Stimulated activated CD8-positive, alpha-beta memory T cell treated with anti-CD3 and anti-CD28 coated beads, Interleukin-15, amount 100 ng/mL, for 24 hours (primary cell): ENCODE measurements at places on chromosomes 2 and 18.

DNA sequence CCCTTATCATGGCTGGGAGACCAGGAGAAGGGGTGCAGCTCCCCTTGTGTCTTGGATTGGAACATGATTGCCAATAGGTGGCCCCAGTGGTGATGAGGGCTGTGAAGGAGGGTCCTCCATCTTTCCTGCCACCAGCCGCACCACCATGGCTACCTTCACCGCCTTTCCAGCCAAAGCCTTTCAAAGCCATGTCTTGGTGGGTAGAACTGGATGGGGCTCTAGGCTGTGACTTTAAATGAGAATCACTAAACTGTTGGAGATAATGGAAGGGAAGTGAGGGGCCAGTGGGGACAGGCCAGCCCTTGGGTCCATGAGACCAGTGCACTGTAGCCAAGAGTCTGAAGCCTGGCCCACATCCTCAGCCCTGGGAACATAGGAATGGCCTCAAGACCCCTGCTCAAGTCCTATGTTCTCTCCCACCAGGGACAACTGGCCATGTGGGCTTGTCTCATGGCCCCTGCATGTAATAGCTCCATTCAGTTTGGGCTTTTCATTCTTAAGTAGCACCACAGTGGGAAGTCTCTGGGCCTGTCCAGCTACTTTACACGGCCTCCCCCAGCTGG lies 345.7 kb downstream of the DYSF start:
- DNase-seq = no peak

- no peak for DNase-seq
These were observed 125.9 kb upstream of the NDUFV2 start for GRCh38 chr18:8976606-8977005.

GRCh38 chr2:50529600-50530218 lies 502.2 kb downstream of the NRXN1 start:
- no peak for DNase-seq

- DNase-seq = no peak
These were observed 30.4 kb downstream of the MSTN start for GRCh38 chr2:190031969-190032618.

DNA sequence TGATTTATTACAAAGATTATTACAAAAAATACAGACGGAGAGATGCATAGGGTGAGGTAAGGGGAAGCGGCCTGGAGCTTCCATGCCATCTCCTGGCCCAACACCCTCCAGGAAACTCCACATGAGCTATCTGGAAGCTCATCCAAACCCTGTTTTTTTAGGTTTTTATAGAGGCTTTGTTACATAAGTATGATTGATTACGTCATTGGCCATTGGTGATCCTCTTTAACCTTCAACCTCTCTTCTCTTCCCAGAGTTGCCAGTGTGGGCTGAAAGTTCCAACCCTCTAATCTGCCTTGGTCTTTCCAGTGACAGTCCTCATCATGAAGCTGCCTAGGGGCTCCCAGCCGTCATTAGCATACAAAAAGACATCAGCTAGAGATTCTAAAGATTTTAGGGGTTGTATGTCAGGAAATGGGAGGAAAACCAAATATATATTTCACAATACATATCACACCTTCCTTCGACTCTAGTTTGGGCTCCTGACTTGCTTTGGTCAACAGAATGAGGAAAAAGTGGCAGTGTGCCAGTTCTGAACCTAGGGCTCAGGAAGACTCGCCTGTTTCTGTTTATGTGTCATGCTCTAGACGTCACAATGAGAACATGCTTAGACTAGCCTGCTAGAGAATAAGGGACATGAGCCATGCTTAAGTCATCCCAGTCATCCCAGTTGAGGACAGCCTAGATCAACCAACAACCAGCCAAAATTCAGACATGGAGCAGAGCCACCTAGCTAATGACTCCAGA lies 54.1 kb downstream of the ETAA1 start:
- DNase-seq = no peak

DNA sequence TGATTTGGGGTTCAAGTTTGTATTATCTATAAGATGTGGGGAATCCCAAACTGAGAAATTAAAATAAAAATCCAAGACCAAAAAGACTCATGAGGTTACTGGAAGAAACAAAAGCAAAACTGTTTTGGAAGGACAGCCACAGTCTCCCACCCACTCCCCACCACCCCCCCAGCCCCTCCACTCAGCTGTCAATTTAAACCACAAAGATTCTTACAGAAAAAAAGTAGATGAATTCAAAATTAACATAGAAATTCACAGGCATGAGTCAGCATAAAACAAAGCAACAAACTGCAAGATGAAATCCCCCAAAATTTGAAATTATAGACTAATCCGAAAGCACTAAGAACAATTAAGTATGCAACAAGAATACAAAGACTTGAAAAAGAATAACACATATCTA lies 12.1 kb downstream of the MAP4K3 start:
- no peak for DNase-seq

DNA sequence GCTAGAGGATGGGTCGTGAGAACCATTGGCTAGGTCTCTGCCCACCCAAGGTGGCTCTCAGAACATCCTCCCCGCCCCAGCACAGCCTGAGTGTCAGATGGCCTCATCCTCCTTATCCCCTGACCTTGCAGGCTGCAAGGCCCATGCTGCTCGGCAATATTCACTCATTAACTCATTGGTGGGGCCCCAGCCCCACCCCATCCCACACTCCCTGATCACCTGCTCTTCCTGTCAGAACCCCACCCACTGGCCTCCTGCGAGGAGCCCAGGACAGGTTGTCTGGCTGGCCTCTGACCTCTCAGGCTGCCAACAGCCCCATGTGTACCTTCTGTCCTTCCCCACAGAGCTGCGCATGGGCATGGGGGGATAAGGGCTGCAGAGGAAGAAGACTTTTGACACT lies 5.3 kb downstream of the ADCY3 start:
- DNase-seq = no peak

GRCh38 chr2:113160962-113161361 lies 12.8 kb upstream of the PSD4 start:
- DNase-seq = no peak

- DNase-seq = no peak
These were observed 9.9 kb downstream of the DYSF start for GRCh38 chr2:71463342-71463654.

- DNase-seq = no peak
These were observed 21.7 kb upstream of the RAB10 start for GRCh38 chr2:26011990-26012856.

DNA sequence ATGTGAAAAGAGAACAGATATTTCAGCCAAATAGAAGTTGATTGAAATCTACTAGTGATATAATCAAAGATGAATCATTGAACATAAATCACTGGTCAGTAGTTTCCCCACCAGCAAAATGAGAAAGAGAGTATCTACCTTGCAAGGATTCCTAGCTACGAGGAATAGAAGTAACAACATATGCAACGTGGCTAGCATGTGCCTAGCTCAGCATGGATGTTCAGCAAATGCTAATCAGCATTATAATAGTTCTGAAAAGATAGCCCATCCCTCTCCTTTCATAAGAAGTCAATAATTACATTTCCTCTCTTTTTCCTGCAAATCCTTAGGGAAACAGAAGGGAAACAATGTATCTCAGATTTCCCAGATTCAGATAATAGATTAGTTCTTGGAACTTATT lies 417.2 kb downstream of the SATB2 start:
- DNase-seq = no peak

DNA sequence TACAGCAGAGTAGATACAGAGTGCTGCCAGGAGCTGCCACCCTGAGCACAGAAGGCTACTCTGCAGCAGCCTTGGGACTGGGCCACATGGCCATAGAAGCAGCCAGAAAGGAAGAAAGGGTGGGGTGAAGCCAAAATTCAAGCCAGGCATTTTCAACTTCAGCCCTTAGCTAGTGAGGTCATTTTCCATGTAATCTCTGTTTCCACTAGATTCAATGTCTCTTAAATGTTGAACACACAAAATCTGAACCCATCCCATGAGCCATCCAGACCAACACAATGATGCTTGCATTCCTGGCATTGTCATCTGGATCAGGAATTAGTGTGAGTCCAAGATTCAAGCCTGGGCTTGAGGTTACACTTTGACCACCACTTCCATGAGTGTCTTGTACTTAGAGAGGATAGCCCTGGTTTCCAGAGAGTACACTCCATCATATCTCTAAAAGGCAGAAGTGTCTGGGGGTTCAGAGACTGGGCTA lies 243.6 kb downstream of the OSR1 start:
- no peak for DNase-seq

GRCh38 chr2:177519534-177520115 lies 127.1 kb downstream of the AGPS start:
- no peak for DNase-seq

DNA sequence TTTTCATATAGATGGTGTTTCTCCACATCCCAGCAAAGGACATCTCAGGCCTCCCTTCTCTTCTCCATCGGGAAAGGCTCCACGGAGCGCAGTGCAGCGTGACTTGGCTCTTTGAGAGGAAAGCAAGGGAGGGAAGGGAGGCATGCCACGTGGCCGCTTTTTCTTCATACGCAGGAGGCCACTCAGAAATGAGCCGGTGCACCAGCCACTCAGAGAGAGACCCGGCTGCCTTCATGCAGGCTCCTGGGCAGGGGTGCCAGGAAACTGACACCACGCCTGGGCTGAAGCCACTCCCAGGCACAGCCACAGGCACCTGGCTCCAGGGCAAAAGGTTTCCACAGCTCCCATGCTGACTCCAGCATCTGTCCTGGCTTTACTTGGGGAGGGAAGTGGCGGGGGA lies 11.1 kb upstream of the LOXHD1 start:
- DNase-seq = no peak

DNA sequence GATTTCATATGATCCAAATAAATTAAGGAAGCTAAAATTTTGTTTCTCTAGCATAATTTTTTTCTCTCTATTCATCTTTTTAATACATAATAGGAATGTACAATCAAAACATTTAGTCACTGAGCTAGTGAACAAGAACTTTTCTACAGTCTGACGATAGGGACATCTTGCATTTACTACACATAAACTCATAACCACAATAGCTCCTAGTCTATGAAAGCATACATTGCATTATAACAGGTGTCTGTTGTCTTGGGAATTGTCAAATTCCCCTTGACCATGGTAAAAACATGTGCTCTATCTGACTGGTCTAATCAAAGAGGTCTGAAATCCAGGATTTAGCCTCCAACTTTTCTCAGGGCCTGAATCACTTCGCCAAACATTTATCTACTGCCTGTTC lies 144.8 kb downstream of the FAM124B start:
- DNase-seq = no peak

DNA sequence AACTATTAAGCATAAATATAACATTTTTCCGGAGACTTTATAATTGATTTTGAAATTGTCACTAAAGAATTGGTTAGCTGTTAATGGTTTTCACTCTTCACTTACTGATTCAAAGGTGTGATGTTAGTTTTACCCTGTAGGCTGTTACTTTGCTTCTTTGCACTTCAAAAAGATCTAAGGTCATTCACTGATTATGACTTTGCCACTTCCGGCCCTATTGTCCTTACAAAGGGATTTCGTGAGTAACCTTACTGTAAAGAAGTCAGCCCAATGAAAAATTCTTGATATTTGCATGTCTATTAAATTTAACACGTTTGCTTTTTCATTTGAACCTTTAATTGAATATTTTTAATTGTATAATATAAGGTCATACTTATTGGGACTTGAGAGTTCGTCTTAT lies 61.4 kb downstream of the GREB1L start:
- no peak for DNase-seq

GRCh38 chr2:39549718-39550464 lies 112.8 kb upstream of the MAP4K3 start:
- no peak for DNase-seq

- no peak for DNase-seq
These were observed 30.0 kb downstream of the HTR2B start for GRCh38 chr2:231094736-231095346.

DNA sequence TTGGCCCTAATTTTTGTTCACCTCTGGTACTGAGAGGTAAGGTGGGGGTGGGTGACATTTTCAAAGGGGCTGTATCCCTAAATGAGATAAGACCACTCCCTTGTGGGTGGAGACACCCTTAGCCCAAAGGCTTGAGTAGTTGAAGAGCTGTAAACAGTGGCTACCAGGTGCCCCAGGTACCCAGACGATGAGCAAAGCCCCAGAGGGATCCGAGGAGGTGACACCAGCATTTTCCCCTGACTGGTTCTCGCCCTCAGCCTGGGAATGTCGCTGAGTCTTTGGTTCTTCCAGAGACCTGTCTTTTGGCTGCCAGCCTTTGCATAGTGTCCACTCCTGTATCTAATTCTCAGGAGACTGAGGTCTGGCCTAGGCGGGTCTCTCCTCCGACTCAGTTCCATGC lies 36.5 kb downstream of the RRM2 start:
- no peak for DNase-seq

- no peak for DNase-seq
These were observed 33.0 kb upstream of the GYPC start for GRCh38 chr2:126623000-126623399.

GRCh38 chr2:159185401-159186130 lies 100.9 kb downstream of the WDSUB1 start:
- no peak for DNase-seq

DNA sequence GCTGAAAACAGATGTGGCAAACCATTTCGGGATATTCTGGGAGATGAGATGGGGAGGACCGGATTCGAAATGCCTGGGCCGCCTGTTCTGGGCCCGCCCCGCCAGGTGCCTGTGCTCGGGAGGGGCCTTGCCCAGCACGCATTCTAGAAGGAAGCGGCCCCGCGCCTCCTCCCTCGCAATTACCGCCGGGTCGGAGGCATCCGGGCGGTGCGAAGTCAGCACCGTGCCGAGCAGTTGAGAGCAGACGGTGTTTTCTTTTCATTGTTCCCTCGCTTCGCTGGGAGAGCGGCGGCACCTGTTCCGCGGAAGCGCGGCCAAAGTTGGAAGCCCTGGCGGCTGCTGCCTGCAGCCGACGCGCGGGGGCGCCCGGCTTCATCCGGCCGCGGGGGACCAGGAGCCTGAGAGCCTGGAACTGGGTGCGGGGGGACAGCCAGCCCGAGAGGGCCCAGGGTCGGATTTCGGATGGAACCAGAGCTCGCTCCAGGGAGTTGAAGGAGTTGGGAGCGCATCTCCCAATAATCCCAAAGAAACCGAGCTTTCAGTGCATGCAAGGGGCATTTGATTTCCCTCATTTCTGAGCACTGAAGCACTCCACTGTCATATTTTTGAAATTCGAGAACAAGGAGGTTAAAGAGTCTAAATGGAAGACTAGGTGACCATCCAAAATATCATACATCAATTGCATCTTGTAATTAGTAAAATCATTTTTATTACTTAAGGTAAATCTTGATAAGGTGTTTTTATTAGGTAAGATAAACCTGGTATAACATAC lies 241.8 kb upstream of the RAB12 start:
- DNase-seq = no peak
